ENCODE measurements at places on chromosomes 6 and 20.

DNA sequence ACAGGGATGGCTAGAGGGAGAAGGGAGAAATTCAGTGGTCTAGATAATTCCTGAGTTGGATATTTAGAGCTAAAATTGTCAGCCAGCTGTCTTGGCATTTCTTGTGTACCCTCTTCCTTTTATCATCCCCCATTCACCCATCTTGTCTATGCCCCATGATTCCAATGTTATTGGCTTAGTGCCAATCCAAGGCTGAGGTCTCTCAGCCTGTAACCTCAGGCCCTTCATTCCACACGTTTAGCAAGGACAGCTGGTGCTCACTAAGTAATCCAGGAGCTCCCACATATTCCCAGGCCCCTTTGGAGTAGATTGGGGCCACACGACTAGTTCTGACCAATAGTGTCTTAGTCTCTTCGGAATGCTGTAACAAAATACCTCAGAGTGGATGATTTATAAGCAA, 112.4 kb upstream of the ATXN1 start:
- no peak for DNase-seq

- no peak for DNase-seq
Measured at GRCh38 chr20:32205843-32206759, 1.4 kb downstream of the PLAGL2 start.

DNA sequence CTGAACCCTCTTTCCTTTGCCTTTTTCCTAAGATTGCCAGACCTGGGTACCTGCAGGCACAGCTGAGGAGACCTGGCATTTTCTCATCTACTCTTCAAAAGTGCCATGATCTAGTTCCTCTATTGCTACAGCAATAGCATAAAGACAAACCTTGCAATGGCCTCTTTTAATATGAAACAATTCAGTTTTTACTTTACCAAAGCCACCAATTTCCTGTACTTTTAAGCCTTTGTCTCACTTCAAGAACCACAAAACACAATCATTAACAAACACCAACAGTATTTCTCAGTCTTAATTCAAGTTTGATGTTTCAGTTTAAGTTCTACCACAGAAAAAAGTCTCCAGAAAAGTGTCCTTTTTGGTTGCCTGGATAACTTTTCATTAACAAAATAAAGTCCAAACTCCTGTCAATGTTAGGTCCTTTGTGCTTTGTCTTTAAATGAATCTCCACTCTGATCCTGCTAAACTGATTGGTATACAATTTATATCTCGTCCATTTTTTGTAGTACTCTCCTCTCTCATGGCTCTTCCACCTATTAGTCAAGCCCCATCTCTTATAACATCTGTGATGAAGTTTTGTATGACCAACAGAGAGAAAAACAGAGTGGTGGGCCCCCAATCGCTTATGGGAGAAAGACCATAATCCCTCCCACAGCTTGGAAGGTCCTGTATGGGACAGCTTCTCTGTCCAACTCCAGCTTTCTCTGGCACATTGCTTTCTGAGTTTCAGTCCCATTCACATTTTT, 50.5 kb upstream of the THEMIS start:
- no peak for DNase-seq

- no peak for DNase-seq
Measured at GRCh38 chr6:45844986-45845385, 170.7 kb downstream of the CLIC5 start.

- no peak for DNase-seq
Measured at GRCh38 chr6:55902796-55903195, 27.4 kb upstream of the BMP5 start.

DNA sequence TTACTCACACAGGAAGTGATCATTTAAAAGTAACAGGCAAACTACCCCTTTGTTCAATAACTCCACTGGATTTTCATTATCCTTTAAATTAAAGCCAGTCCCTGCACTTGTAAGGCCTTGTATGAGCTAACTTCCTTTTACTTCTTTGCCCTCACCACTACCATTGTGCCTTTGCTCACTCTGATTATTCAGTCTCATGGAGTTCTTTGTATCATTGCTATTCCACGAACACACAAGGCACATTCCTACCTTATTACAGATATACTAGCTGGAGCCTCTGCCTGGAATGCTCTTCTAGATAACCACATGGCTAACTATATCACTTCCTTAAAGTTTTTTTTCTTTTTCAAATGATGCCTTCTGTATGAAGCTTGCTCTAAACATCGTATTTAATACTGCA, 748.6 kb upstream of the HS3ST5 start:
- DNase-seq = no peak

DNA sequence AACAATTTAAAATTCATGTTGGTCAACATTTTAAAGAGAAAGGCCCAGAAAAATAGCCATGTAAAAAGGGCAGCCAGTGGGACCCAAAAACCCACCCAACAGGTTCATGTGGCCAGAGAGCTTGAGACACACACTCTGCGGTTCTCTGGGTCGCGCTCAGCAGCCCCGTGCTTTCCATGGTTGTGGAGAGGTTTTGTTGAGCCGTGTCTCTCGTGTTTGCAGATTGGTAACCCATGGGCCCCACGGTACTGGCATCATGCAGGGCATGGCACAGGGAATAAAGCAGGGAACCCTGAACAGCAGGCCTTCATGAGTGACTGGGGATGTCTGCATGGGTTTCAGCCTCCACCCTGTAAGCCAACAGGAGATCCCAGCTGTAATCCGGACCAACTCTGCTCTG, 127.7 kb upstream of the CST7 start:
- no peak for DNase-seq

DNA sequence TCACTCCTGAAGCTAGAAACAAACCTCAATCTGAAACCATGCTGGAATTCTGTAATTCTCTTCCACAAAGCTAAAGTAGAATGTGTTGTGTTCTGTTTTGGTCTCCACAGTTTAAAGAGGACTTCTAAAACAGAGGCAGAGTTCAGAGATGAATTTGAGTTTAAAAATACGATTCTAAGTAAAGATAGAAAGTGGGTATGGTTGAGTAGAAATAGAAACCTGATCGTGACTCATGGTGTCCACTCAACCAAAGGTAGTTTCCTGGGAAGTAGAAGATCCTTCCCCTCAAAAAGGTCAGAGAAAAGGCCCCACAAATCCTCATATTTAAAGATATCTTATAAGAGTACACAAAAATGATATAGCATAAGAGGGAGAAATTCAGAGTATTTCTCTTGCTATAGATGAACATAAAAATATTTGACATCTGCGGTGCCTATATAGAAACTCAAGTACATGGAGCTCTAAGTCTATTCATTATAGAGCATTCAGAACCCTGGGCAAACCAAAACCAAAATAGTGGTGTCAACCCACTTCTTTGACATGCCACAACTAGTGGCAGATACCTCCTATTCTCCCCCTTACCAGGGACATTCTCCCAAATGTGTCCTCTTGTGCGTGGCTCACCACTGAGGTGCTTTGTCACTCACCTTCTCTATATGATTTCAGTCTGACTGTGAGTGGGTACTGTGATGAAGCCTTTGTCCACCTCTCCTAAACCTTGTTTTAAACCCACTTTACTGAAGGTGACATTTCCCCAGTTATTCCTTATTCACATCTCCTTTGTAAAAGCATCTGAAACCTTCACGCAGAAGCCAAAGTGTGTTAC, 84.5 kb downstream of the PLCB1 start:
- DNase-seq = no peak

GRCh38 chr20:64109831-64110391, 2.5 kb upstream of the NPBWR2 start:
- no peak for DNase-seq

GRCh38 chr6:82073484-82073883, 174.1 kb downstream of the IBTK start:
- no peak for DNase-seq

GRCh38 chr20:19886661-19887288, 128.7 kb downstream of the RIN2 start:
- no peak for DNase-seq

DNA sequence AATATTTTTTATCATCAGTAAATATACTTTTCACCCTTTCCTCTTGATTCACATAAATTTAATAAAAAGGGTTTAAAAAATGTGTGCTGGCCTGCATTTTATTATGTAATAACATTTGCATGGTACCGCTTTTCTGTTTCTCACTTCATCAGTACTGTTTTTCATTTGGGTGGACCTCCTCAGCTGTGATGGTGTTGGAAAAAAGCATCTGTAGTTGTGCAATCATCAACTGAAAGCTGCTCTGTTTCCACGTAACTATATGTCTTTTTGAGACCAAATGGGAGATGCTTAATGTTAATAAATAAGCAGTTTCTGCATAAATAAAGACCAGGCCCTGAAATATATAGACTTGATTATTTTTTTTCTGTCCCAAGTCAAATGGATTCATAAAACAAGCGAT, 31.6 kb upstream of the CENPW start:
- no peak for DNase-seq

DNA sequence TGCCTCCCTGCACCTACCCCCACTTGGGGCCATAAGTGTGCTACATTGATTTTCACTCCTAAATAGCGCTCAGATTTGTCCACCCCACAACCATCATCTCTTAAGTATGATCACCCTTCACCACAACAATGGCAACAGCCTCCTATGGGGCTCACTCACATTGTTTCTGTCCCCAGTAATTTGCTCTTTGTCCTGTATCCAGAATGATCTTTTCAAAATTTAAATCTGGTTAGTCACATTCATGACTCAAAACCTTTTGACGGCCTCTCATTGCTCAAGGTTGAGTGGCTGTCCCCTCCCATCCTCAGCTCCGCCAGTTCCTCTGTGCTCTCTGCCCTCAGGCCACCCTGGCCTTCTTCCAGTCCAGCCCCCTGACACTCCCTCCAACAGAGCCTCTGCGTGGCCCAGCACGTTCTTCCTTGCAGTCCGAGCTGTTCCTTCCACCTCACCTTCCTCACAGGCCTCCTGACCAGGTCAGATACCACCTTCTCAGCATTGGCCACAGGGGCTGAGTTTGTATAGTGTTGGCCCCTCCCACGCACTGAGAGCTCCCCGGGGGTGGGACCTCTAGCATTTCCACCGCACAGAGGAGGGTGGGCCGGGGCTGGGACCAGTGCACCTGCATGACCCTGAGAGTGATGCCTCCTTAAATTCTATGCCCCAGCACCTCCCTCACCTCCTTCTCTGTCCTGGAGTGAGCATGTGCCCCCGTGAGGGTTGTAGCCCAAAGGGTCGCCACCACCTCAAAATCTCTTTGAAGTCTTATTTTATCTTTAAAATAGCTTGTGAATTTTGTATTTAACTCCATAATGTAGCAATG, 2.4 kb upstream of the PPP1R3G start:
- no peak for DNase-seq

DNA sequence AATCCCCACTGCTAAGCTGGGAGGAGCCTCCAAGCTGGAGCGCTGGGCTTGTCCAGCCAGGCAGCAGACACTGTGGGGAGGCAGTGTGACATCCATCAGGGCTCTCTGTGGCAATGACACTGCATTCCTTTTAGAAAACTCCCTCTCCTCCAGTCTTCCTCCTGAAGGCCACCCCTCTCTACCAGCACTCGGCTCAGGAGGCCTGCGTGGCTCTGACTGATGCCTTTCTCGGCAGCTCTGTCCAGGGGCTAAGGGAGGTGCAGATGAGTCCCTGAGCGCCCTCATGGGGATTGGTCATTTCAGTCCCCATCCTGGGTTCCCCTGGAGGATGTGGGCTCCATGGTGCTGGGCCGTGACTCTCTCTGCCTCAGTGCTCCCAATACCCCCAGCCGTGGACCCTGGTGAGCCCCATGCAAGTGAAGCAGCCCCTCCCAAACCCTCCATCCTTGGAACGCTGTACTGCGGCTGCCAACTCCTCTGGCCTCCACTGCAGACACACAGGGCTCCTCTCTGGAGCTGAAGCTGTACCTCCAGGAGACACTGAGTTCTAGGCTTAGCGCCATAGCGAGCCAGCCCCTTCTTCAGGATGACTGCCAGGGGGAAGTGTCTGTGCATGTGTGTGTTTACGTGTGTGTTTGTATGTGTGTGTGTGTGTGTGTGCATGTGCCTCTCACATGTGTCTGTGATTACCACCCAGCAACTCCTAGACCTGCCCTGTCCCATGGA, 209.6 kb downstream of the ERMARD start:
- no peak for DNase-seq

DNA sequence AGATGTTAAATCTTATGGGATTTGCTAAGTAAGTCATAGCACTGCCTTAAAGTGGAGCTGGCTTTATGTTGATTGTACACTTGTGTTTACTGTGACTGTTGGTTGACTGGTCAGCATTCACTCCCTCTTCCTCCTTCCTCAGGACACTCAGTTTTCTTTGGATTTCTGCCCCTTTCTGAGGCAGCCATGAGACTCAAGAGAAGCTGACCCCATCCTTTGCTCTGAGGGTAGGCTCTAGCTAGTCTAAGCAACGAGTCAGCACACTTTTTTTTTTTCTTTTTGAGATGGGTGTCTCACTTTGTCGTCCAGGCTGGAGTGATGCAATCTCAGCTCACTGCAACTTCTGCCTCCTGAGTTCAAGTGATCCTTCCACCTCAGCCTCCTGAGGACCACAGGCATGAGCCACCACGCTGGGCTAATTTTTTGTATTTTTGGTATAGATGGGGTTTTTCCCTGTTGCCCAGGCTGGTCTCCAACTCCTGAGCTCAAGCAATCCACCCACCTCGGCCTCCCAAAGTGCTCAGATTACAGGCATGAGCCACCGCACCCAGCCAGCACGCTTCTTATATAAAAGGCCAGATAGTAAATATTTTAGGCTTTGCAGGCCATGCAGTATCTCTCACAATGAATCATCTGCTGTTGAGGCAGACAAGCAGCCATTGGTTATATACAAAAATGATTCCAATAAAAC, 191.4 kb downstream of the NFATC2 start:
- no peak for DNase-seq

GRCh38 chr20:43583133-43583864, 7.4 kb upstream of the IFT52 start:
- DNase-seq = no peak

DNA sequence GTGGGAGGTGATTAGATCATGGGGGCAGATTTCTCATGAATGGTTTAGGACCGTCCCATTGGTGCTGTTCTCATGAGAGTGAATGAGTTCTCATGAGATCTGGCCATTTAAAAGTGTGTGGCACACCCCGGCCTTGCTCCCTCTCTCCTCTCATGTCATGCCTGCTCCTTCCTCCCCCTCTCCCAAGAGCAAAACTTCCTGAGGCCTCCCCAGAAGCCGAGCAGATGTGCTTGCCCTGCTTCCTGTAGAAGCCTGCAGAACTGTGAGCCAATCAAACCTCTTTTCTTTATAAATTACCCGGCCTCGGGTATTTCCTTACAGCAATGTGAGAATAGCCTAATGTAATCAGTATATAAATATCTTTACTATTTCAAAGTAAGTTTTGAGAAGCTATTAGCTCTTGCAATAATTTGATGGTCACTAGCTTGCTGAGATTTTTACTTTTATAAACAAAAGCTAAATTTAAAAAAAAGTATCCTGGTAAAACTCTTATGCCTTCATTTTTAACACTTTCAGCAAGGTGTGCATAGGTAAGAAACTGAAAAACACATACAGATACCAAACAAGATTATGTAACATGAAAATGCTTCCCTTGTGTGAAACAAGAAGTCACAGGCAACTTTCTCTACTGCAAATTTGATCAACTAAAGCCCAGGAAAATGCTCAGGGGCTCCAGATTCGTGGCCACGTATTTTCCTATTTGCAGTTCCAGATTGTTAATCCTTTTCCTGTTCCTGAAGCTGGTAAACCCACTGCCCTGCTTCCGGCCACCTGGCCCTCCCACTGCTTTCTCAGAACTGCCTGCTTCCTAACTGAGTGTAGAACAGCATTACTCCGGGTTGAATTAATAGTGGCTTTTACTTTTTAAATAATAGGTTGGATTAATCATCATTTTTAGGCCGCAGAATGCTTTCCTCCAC, 395.1 kb upstream of the CNR1 start:
- DNase-seq = no peak

- no peak for DNase-seq
Measured at GRCh38 chr6:128167552-128167951, 266.7 kb upstream of the THEMIS start.
